ENCODE measurements at places on chromosomes 2 and 18.

DNA sequence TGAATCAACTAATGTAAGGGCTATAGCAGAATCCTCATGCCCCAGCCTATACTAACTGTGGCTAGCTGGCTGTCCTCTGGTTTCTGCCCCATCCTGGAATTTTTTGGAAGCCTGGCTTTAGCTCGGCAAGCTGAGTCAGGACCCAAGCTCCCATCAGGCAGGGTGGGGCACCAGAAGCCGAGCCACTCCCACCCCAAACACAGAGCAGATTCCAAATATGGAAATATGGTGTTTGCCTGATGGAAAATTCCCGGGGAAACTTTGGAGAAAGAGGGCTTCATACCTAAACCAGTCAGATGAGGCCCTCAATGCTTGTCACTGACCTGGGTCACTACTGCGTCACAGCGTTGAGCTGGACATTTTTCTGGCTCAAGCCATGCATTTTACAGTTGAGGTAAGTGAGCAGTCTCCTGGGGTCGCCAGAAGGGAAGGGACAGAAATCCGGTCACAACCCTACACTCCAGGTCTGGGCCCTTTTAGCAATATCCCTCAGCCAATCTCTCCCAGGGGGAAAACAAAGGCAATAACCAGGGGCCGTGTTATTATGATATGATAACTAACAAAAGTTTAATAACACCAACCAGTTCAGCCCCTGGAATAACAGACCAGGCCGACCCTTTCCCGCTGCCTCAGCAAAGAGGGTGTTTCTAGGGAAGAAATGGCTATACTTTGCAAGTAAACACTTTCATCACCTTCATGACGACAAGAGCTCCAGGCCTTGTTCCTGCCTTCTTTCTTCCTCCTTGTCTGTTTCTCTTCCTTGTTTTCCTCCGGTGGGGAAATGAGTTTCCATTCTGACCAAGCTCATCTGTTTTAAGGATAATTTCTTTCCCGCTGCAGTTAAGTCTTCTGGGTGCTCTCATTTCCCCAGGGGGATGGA, 37.7 kb downstream of the PSD4 start:
- peak; percentile 74 for DNase-seq

DNA sequence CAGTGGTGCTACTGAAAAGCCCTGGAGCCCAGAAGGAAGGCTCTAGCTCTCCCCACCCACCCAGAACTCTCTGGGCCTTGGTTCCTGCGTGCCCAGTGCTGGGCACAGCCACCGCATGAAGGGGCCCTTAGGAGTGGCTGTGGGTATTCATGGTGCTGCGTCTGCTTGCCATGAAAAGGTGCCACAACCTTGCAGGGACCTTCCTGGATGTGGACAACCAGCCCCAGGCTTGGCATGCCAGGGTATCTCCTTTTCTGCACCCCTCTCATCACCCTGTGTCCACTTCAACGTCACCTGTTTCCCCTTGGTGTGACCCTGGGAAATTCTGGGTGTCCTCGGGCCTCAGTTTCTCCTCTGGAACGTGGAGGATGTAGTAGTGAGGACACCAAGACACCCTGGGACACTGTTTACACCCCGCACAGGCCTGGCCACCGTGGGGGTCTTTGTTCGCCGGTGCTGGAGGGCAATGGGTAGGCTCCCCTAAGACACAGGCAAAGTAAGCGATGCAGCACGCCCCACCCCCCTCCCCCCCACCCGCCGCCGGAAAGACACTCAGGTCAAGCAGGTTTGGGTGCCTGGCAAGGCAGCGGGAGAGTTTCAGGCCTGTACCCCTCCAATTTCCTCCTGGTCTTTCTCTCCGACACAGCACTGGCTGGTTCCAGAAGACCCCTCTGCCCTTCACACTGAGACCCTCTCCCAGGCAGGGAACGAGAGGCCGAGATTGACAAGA, 34.8 kb upstream of the TAF1B start:
- no peak for DNase-seq

DNA sequence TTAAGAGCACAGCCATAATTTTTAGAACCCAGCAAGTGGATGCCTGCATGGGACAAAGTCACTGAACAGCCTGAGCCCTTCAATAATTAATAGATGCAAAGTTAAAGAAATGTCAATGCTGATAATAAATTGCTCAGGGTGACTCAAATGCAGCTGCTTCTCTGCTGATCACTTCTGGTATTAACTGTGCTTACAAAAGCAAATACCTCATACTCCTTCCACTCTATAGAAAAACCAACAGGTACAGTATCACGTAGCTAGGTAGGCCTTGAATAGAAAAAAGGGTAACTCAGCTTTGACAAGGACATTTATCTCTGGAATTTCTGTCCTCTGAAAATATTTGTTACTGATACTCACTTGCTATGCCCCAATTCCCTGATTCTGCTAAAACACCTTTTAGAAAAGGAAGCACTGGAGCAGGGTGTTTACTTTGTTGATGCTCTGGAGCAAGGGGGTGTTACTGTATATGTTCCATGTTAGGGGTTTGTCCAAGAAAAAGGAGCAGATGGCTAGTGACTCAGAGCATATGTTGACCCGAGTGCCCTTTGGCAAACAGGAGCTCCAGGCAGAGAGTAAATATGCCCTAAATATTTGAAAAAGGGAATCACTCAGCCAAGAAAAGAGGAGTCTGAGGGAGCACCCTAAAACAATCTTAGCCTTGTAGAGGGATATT, 59.1 kb upstream of the RTN4 start:
- DNase-seq = no peak

DNA sequence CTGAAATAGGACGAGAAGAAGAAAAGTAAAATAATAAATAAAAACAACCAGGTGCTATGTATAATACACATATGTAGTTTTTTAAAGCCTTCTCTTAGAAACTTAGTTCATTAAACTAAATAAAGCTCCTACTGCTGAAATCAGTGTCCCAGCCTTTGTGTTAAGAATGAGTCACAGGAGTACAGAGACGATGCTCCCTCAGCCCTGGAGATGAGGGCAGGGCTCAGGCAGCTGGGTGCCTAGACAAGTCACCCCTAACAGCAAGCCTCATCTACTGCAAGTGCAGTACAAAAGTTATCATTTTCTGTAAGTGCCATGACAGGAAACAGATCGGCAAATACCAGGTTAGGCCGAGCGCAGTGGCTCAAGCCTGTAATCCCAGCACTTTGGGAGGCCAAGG, 18.2 kb downstream of the KIDINS220 start:
- peak; percentile 47 for DNase-seq

DNA sequence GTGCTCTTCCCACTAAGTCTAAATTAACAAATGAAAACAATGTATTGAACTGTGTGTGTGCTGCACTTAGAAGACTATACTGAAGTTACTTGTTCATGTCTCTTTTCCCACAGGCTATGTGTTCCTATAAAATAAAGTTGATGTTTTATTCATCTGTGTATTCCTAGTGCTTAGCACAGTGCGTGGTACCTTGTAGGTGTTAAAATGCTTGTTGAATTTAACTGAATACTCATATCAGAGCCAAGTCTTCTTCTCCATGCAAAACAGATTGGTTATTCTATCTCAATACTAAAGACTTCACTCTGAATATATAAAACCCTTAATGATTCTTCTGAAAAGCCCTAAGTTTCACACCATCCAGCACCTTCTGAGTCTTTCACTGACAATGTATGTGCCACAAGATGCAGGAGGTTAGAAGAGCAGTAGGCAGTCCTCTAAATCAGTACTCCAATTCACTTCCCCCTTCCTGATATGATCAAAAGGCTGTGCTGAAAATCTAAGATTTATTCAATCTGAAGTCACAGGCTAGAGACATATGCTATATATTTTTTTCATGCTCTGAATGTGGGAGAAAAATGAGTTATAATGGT, 231.7 kb upstream of the CCDC150 start:
- no peak for DNase-seq

DNA sequence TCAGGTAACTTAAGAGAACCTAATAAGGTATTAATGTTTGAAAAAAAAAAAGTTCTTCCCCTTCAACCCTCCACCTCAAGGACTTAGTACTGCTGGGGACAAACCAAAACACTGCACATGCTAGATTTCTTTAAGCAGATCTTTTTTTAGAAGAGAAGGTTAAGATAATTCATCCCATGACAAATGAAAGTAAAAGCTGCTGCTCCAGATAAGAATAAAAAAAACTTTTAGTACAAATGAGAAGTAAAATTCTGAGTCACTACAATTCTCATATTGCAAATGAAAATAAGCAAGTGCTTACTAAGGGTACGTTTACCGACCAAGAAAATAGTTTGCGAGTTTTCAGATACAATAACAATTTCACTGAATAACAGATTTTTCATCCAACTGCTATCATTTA, 8.9 kb downstream of the STAM2 start:
- no peak for DNase-seq

DNA sequence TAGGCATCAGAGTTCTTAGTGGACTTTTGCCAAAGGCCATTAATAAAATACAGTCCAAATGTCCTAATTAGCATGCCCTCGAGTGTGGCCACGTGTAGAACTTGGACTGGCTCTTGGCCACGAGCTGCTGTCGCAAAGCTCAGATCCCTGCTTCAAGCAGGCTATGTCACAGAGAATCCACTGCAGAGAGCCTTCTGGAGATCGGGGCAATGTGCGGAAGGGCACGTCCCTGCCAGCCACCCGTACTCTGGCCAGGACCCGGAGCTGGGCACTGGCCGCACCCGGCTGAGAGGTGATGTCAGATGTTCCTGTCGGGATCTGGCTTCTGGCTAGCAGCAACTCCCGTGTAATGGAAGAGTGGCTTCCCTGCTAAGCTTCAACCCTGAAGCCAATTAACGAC, 432.7 kb upstream of the ID2 start:
- no peak for DNase-seq

DNA sequence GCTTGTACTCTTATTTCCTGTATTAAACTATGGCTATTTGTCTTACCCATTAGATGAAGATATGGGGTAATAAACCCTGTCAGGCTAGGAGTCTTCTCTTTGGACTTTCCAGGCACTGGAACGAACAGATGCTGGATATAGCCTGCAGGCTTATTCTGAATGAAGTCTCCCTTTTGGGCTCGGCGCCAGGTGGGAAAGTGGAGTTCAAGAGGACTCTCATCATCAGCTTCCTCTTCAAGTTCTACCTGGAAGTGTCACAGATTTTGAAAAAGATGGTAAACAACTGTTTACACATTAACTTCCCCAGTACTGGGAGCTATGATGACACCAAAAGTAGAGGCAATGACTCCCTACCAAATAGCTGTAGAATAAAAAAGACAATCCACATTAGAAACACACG, 27.9 kb downstream of the AOX1 start:
- no peak for DNase-seq

- no peak for DNase-seq
Measured at GRCh38 chr2:118580651-118581050, 266.8 kb downstream of the EN1 start.

- DNase-seq = no peak
Measured at GRCh38 chr2:148458171-148458570, 186.4 kb upstream of the EPC2 start.

DNA sequence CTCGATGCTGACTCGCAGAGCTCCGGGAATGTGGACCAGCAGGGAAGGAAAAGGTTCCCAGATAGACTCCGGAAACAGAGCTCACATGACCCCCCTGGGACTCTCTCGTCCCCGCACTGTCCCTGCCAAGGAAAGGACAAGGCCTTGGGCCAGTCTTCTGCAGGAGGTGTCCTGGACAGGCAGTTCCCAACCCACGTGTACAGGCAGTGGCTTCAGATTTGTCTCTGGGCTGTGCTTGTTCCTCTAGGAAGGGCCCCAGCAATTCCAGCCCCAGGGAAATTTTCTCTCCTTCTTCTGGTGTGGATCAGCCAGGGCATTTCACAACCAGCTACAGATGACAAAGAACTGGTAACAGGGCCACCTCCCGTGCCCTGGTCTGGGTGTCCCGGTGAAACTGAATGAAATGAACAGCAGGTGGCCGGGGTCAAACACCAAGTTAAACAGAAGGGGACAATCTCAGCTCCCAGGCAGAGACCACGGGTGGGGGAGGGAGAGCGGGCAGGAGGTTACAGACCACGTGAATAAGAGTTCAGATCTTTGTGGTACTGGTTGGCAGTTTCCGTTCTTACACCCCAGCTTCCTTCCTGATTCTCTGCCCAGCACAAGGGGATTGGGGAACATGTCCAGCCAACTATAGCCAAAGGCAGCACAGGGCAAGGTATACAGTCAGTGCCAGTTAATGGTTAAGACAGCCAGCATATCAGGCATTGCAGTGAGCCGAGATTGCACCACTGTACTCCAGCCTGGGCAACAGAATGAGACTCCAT, 52.2 kb upstream of the CAB39 start:
- DNase-seq = no peak

GRCh38 chr18:60044290-60045006, 144.7 kb downstream of the PMAIP1 start:
- no peak for DNase-seq

DNA sequence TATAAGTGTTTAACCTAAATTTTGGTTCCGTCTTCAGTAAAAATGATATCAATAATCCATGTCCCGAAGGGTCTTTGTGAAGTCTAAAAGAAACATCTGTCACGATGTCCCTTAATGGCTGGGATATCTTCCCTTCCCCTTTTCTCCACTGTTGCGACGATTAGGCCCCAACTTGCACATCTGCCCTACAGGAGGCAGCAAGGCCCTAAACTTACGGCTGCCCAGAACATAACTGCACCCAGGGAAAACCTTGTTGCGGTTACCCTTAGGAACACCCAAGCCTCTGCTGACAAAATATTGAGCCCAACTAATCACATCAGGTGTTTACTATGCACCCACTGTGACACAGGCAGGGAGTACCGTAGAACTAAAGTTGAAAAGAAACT, 1.3 kb upstream of the SMAD2 start:
- no peak for DNase-seq

DNA sequence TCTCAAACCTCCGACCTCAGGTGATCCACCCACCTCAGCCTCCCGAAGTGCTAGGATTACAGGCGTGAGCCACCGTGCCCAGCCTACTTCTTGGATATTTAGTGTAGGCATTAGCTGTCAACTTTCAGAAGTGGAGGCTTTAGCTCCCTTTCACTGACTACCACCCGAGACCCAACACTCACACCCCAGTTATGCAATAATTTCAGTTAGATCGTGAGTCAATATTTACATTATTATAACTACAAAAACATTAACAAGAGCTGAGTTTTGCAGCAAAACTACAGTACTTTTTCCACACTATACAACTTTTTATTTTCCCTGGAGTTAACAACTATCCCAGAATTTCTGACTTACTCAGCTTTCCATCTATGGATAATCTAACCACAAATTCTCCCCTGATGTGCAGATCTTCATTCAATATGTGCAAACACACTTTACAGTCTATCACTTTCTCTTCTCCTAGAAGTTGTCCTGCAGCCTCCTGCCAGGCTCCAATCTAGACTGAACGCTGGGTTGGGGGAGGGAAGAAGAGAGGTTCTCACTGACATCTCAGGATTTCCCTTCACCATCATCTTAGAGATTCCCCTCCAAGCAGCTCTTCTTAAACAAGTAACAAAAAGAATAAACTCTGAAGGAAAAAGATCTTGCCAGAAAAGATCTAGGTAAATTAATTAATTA, 10.1 kb downstream of the TBC1D8 start:
- no peak for DNase-seq

- DNase-seq = no peak
Measured at GRCh38 chr2:226798422-226799210, 1.0 kb downstream of the IRS1 start.

DNA sequence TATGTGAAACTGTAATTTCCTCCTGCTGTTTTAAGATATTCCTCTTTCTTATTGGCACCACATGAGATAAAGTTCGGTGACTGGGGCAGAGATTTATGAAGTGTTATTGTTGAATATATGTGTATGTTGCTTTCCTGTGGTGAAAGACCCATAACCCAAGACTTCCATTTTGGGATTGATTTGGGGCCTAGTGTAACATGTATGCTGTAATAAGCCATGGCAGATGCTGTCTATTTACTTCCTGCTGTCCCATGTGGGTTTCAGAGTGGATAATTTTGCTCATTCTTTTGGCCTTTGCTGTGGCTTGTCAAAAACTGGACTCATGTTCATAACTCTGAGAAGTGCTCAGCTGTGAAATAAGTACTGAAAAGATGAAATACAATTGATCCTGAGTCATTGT, 10.8 kb upstream of the MYO1B start:
- no peak for DNase-seq
